ENCODE measurements at places on chromosomes 12 and 14.

DNA sequence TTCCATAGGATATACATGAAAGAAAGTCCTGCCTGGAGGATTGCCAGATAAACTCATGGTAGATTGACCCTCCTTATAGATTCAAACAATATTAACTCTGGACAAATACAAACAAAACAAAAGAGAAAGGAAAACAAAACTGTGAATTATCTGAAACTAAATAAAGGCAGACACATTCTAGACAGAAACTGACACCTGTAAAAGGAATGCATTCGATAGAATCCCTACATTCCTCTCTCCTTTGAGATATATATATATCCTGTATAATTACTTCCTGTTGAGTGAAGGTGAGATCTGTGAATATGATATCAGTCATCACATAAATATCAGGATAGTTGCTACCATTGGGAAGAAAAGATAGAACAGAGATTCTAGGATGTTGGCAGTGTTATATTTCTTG is 948.4 kb upstream of the ATXN7L3B start:
- no peak for DNase-seq

- DNase-seq = no peak
These were observed 56.7 kb downstream of the C14orf132 start for GRCh38 chr14:96095581-96096476.

- no peak for DNase-seq
These were observed 17.8 kb downstream of the ZBTB42 start for GRCh38 chr14:104818714-104819161.

DNA sequence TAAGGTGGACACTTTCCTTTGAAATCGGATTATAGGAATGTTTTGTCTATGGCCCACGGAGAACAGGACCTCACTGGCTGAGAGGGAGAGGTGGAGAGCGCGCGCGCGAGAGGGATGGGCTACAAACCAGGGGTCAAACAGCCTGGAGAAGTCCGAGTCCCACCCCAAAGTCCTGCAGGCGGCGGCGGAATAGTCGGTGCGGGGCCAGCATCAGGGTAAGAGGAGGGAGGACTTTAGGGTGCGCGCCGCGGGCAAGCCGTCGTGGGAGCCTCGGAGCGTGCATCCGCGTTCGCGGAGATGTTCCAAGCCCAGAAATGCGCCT is 3.3 kb upstream of the HOXC8 start:
- DNase-seq = no peak

DNA sequence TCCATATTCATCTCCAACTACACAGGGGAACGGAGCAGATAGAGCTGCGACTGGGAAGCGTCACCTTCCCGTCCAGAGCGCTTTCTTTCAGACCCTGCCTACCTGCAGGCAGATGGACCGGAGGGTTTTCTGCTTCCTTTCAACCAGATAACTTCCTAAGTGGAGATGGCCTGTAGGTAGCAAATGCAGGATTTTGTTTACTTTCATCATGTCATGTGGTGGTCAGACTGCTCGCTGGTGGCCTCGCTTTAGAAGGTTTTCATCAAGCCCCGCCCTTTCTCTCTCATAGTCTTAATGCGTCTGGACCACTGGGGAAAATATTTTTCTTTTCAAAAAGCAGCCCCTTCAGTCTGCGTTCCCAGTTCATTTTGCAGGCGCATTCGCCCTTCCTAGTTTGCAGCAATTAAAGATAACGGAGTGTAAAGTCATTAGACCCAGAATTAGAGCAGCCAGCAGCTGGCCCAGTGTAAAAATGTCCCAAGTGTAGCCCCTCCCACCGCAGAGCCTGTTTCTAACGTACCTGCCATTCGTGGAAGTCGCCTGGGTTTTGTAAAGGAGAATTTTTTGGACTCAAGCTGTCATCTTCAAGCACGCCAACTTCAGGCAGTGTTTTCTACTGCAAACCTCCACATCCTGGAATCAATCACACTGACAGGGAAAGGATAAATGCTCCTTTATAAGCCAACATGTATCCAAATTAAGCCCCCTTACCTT is 68.9 kb downstream of the TESC start:
- DNase-seq = no peak

DNA sequence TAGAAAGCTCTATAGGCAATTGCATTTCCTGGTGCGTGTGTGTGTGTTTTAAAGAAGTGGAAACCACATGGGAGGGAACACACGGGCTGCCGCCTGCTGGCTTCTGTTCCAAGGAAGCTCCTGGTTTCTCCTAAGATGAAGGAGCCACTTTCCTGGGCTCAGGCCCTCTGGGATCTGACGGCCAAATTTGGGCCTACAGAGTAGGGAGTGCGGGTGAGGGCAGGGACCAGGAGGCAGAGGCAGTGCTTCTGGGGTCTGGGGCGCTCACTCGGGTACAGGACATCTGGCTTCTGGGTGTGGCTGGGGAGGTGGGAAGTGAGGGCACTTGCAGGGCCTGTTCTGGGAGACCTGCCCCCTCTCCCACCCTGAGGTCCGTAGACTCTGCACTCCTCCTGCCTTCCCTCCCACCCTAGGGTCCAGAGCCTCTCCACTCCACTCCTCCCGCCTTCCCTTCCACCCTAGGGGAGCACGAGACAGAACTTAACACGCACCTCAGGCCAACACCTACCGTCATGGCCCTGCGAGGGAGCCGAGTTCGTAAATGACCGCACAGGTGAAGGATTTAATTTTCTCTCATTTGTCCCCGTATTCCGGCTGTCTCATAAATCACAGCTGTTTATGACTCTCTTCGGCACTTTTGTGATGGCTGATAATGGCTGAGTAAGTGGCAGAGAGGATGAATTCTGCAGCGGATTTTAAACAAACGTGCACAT is 127.7 kb downstream of the KIF26A start:
- no peak for DNase-seq

GRCh38 chr12:4441355-4442335 is 4.0 kb downstream of the FGF6 start:
- no peak for DNase-seq

GRCh38 chr14:72516936-72517700 is 376.8 kb downstream of the DPF3 start:
- peak; percentile 41 for DNase-seq

- DNase-seq = no peak
These were observed 2.7 kb upstream of the BEST3 start for GRCh38 chr12:69701826-69702225.

GRCh38 chr14:28652782-28653181 is 113.8 kb upstream of the FOXG1 start:
- no peak for DNase-seq

GRCh38 chr12:124927201-124928094 is 13.0 kb upstream of the UBC start:
- DNase-seq = no peak

DNA sequence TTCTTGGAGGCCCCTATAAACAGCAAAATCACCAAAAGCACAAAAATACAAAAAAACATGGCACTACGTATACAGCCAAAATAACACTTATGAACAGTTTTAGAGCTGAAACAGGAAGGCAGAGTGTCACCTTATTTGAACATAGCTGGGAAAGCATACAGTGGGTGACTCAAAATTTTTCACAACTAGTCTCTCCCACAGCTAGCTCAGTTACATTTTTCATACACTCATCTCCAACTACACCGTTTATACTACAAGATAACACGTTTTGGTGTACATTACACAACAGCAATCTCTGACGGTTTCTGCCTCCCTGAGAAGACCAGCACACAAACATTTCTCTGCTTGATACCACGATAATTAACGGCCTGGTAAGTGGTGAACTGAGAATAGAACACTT is 2.9 kb downstream of the RAD52 start:
- no peak for DNase-seq

DNA sequence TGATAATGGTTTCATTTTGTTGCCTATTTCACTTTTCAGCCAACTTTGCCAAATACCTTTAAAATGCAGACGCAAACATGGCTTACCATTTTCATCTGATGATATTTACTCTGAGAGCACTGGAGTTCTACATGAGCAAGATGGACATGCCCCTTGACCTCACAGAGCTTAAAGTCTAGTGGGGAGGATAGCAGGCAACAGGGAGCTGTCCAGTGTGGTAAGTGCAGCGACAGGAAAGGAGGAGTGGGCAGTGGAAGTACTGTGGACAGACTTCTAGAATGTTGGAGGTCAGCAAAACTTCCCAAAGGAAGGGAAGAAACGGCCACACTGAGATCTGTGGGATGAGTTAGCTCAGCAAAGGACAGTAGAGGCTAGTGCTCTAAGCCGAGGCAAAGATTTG is 25.3 kb downstream of the LRIG3 start:
- DNase-seq = no peak

Data from activated CD4-positive, CD25-positive, alpha-beta regulatory T cell (primary cell).